ENCODE measurements at places on chromosomes 2 and 18.

GRCh38 chr18:10453806-10454680 lies at the start of gene APCDD1:
Gene APCDD1, plus strand, starts transcription at chr18:10454635. Its CDS starts 347 bp downstream, at chr18:10454982.
- no peak for DNase-seq

DNA sequence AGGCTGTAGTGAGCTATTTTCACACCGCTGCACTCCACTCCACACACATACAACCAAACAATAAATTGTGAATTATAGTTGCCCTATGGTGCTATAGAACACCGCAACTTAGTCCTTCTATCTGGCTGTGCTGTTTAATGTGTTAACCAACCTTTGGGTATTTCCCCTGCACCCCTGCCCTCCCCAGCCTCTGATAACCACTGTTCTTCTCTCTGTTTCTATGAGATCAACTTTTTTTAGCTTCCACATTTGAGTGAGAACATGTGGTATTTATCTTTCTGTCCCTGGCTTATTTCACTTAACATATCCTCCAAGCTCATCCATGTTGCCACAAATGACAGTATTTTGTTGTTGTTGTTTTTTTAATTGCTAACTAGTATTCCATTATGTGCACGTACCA lies 32.5 kb downstream of the TET3 start:
- no peak for DNase-seq

DNA sequence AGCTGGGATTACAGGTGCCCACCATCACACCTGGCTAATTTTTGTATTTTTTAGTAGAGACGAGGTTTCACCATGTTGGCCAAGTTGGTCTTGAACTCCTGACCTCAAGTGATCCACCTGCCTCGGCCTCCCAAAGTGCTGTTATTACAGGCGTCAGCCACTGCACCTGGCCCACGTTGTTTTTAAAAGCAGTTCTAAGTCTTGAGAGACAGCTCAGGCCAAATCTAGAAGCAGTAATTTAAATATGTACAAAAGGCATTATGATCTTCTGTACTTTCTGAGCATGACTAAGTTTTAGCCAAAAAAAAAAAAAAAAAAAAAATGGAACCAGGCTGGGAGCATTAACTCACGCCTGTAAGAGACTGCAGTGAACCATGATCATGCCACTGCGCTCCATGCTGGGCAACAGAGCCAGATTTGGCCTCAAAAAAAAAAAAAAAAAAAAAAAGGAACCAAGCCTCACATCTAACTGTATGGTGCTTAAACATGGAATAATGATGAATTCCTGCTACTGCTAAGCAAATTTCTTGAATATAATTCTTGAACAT lies 4.0 kb downstream of the ABHD3 start:
- no peak for DNase-seq

GRCh38 chr2:188497726-188498125 lies 206.1 kb downstream of the GULP1 start:
- no peak for DNase-seq

- DNase-seq = no peak
Measured at GRCh38 chr2:234845602-234846590, 105.9 kb upstream of the SH3BP4 start.

DNA sequence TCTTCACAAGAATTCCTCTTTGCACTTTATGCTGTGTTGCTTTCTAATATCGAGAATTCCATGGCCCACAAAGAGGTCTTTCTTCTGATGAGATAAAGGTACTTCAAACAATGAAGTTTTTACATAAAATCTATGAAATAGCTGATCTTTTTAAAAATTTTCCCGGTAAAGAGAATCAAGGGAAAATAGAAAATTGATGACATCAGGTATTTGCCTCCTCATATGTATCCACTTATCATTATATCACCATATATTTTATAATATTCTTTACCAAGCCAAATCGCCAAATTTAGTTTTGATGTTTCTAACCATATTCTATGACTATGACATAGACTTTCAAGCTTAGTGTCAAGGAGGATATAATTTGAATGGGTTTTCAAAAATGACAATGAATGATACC lies 139.8 kb downstream of the CHST9 start:
- no peak for DNase-seq

DNA sequence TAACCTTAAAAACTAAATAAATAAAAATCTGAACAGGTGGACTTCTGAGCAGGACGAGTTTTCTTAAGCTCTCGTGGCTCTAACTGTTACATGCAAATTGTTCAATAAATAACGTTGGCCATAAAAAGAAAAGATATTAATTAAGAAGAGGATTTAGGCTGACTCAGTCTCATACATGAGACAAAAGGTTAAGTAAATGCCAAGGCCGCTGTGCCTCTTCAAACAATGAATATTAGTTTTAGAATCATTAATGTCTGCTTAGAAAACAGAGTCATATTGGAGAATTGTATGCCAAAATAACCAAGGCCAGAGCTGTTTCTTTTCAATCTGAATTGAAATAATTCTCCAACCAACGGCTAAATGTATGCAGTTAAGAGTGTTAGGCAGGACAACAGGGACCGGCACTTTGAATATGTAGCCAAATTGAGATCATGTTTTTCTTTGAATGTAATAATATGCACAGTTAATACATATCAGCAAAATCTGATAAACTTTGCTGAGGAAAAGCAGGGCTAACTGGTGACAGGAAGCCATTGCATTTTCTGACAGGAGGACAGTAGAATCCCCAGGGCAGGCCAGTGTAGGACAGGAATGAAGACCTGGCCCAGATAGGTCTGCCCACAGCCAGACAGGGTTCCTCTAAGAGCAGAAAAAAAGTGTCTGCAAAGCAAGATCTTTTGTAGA lies 1041.4 kb upstream of the FANCL start:
- no peak for DNase-seq

GRCh38 chr2:210195101-210195852 lies 24.1 kb upstream of the KANSL1L start:
- no peak for DNase-seq

DNA sequence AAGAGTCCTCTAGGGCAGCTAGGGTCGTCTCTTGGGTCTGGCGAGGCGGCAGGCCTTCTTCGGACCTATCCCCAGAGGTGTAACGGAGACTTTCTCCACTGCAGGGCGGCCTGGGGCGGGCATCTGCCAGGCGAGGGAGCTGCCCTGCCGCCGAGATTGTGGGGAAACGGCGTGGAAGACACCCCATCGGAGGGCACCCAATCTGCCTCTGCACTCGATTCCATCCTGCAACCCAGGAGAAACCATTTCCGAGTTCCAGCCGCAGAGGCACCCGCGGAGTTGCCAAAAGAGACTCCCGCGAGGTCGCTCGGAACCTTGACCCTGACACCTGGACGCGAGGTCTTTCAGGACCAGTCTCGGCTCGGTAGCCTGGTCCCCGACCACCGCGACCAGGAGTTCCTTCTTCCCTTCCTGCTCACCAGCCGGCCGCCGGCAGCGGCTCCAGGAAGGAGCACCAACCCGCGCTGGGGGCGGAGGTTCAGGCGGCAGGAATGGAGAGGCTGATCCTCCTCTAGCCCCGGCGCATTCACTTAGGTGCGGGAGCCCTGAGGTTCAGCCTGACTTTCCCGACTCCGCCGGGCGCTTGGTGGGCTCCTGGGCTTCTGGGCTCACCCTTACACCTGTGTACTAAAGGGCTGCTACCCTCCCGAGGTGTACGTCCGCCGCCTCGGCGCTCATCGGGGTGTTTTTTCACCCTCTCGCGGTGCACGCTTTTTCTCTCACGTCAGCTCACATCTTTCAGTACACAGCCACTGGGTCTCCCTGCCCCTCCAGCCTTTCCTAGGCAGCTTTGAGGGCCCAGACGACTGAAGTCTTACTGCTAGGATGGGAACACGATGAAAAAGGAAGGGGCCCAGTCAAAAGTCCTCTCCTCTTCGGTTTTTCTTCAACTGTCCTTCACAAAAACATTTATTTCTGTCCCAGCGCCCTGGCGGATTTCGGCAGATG lies 8.1 kb downstream of the SIX2 start:
- DNase-seq = no peak

DNA sequence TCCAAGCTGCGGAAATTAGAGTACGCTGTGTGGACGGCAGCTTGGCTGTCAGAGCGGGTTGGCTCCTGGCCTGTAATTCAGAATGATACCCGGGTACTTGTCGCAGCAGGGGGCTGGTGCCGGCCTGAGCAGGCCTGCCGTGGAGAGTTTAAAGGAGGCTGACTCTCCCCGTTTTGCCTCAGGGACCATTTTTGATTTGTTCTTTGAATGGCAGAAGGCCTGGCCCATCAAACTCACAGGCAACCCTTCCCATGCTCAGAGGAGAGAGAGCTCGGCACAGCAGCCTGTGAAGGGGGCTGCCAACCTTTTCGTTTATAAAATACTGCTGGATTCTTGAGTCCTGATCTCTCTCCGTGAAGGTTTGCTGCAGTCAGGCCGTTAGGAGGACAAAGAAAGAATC lies 151.3 kb downstream of the KLHL29 start:
- DNase-seq = no peak

GRCh38 chr2:178482437-178482836 lies 2.2 kb downstream of the PLEKHA3 start:
- DNase-seq = no peak

DNA sequence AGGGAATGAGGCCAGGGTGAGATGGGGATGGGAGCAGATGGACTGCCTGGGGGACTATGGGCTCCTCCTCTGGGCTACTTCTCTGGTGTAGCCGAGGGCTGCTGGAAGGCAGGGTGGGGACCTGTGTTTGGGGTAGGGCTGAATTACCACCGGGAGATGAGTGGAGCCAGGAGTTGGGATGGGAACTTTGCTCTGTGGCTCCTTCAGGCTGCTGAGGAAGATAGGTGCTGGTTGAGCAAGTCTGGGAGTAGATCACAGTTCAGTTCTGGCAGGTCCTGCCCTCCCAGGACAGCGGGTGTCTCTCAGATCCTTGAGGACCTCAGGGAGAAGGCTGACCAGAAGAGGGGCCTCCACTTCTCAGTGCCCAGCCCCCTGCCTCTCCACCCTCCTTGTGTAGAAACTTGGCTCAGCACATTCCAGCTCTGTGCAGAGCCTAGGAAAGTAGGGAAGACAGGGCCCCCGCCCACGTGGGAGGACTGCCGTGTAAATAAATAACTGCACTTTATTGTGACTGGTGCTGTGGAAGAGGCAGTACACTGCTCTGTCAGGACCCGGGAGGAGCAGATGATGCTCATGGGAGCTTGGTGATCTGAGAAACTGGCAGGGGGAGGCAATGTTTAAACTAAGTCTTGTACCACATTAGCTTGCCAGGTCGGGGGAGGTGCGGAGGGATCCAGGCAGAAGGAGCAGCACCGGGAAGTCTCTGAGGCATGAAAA lies 15.3 kb downstream of the TET3 start:
- DNase-seq = no peak

DNA sequence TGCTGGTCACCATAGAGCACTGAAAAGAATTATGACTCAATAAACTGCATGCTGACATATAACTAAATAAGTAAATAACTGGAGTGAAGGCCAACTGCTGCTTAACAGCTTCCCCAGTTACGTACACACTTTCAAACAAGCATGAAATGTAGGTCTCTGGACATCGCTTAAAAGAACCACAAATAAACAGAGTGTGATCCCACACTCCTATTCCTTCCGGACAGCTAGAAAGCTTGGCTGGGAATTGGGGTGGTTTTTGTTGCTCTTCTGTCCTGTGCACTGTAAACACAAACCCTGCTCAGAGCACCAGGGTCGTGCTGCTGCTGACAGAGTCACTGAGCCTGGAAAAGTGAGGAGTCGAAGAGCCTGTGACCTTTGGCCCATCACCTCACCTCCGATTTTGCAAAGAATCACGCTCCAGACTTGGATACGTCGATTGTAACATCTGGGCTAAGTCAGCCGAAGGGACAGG lies 162.7 kb upstream of the NT5C1B start:
- no peak for DNase-seq

GRCh38 chr2:150526006-150526405 lies 38.5 kb upstream of the RND3 start:
- no peak for DNase-seq

DNA sequence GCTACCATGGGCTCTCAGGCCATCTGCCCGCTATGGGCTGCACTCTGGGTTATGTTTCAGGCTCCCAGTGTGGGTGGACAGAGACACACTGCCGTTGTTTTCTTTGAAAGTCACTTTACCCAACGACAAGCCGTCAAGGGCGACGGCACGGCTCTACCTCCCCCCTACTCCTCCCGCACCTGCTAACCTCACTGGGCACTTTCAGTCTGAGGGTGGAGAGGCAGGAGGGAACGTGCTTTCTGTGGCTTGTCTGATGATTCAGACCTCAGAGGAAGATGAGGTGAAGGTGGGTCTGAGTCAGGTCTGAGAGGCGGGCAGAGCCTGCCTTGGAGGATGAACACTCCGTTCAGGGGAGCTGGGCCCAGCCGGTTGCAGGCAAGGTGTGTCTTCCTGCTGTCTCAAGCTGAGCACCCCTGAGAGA lies 147.6 kb upstream of the HDAC4 start:
- DNase-seq = peak; percentile 48

DNA sequence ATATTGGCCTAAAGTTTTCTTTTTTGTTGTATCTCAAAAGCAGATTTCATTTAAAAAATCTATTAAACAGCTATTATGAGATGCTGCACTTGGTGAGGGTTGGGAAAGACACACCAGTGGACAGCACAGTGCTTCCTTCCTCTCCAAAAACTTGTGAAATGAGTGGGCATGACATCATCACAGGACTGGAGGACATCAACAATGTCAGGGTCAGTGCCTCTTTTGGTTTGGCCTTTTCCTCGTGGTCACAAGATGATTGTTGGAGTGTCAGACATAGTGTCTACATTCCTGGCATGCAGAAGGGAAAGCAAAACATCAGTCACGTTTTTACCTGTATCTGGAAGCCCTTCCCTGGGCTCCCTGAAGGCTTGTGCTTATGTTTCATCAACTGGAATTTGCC lies 49.6 kb downstream of the IL1R2 start:
- DNase-seq = no peak

DNA sequence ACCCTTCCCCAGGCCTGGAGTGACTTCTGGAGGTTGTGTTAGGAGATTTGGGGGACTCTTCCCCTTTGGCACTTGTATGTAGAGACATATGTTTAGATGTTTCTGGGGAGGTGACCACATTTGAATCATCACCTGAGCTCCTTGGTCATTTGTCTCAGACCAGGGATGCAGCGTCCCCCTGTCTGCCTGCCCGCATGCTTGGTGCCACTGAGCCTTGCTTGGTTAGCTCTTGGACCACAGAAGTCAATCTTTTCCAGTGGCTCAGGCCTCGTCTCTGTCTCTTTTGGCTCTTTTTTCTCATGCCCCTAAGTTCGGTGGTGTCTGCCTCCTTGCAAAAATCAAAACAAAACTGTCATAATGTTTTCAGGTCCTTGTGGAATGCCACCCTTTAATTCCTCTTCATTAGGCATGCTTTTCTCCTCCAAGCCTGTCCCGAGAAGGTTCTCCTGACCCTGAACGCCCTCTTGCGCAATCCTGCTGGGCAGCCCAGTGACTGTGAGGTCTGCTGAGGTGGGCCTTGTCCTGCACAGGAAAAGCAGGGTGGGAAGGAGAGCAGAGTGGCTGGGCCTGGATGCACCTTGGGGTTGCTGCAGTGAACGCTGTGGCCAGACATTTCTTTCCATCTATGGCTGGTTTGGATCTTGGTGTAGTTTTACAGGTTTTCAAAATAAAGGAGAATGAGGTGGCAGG lies 24.9 kb downstream of the GLI2 start:
- no peak for DNase-seq

DNA sequence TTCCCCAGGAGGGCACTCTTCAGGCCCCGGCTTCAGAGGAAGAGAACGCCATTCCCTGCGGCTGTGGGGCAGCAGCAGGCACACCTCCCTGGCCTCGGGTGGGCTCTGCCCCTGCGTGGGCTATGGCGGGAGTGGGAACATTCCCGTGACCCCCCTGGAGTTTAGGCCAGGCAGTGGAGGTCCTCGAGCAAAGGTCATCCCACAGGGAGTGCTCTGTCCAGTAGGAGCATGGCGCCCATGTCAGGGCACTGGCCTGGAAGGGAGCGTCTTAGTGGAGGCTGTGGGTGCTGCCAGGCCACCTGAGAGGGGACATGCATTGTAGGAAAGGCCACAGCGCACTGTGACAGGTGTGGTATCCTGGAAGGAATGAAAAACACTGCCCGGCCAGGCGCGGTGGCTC lies 9.2 kb upstream of the NFATC1 start:
- no peak for DNase-seq

GRCh38 chr2:192604295-192604694 lies 409.6 kb upstream of the TMEFF2 start:
- no peak for DNase-seq

All from activated CD4-positive, alpha-beta T cell treated with anti-CD3 and anti-CD28 coated beads, Interleukin-2, amount 50 U/mL, for 4 hours (primary cell).